ENCODE measurements at places on chromosomes 7 and 10.
A peak's percentile ranks its signal among the peaks of the same experiment; 100 is the strongest.

GRCh38 chr10:126734015-126734414 lies 63.5 kb upstream of the C10orf90 start:
- DNase-seq, result no peak

- peak; percentile 1 for DNase-seq
Observed at GRCh38 chr10:105195831-105196230, 554.7 kb downstream of the SORCS3 start.

DNA sequence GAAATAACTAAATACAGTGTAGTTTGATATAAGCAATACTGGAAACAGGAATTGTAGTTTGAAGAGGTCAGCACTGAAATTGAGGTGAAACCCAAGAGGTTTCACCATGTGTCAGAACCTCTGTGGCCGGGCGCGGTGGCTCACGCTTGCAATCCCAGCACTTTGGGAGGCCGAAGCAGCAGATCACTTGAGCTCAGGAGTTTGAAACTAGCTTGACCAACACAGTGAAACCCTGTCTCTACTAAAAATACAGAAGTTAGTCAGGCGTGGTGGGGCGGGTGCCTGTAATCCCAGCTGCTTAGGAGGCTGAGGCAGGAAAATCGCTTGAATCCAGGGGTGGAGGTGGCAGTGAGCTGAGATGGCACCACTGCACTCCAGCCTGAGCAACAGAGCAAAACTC lies 13.7 kb downstream of the AHCYL2 start:
- DNase-seq, result no peak

DNA sequence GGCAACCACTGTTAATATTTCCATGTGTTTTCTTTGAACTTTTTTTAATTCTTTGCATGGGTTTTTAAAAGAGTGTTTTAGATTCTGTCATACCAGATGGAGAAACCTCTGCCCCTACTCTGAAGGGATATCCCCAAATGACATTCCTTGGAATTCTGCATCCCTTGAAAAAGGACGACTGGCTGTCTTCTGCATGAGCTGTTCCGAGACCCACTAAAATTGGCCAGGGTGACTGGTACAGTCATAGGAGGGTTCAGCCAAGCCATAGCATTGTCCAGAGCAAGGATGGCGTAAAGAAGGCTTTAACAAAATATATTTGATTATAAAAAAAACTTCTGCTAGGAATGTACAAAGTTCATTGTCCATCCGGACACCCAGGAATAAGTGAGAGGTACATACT lies 952.9 kb downstream of the NRG3 start:
- no peak for DNase-seq

GRCh38 chr10:82942286-82943099 lies 1067.5 kb downstream of the NRG3 start:
- no peak for DNase-seq

- no peak for DNase-seq
Observed at GRCh38 chr10:70891627-70892026, 3.3 kb upstream of the PCBD1 start.

DNA sequence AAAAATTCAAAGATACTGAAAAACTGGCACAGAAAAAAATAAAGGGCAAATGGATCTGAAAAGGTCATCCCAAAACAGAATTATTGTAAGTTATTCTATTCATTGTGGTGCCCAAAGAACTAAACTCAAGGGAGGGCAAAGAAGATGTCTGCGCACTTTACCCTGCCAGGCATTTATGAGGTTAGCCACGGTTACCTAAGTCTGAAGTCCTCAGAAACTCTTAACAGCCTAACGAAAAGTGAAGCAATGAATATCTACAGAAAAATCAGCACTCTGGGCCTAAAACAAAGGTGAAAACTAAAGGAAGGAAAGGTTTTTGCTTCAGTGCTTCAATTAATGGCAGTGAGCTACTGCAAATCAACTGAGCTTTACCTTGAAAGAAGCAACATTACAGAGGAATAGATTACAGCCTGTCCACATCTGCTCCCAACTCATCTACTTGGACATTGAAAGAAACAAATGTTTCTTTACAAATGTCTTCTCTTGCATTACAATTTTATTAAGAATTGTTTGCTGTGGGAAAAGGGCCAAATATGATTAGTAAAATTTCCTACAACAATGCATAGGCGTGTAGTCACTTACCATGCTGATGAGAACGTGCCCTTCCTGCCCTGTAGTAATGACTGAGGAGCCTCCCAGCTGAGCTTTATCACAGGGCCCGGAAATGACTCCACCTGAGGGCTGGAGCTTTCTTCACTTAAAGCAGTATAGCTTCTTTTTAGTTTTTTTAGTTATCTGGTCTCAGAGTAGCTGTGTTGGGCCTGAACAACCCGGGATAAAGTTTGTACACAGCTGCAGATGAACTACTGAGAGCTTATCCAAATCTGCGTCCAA lies at the start of gene TUBAL3:
TSS of gene TUBAL3 (minus strand) at position 621 of the 834 bp plus-strand sequence. CDS start at position 585, 36 bp downstream.
- DNase-seq, result no peak

DNA sequence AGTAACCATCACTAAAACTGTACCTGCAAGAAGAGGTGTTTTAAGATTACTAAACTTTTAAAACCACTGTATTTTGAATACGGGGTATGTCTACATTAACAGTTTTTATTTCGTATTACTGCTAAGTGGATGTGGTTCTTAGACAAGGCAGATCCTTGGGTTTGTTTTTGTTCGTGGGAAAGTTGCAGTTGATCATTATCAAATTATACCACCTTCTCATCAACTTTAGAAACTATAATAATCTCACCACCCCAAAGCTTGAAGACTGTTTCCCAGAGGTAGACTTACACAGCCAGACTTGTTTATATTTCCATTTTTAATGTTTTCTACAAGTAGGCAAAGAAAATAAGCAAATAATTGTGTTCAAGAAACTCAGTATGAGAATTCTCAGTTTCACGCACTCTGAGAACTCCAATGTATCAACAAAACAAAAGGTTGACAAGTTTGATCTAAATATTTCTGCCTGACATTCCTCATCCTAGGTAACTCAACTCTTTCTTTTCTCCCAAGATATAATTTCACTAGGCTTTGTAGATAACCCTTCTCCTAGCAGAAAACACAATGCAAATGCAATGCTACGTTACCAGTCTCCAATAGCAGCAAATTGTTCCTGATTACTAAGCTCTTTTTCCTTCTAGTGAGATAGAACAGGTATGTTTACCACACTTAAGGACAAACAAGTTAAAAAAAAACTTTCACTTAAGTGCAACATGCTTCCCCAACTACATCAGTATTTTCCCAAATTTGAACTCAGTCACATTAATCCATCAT lies 36.0 kb downstream of the IGF2BP3 start:
- DNase-seq, result no peak
